Right ventricle myocardium inferior (tissue), 1 donor: ENCODE measurements at places on chromosomes 2 and 18.

GRCh38 chr2:7673853-7674252 lies 756.6 kb downstream of the RNF144A start:
- DNase-seq = no peak

DNA sequence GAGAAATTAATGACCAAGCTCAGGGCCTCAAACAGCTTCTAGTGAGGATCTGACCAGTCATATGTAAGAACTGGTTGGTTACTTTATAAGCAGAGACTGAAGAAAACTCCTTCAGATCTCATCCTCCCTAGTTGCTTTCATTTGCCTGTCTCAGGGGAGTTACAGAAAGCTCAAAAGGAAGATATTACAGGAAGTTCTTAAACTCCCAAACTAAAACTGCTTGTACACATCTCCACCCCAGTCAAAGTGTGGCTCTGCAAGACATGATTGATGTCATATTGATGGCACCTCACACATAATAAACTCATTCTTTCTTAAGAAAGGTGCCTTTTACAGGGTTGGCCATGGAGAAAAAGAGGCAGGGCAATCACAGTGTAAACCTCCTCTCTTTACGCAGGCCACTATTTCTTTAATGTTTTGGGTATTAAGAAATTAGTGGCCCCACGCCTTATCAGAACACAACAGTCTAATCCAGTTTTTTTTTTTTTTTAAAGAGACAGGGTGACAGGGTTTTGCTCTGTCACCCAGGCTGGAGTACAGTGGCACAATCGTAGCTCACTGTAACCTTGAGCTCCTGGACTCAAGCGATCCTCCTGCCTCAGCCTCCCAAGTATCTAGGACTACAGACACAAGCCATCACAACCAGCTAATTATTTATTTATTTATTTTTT lies 62.6 kb upstream of the STK17B start:
- DNase-seq = no peak

GRCh38 chr18:35811896-35812295 lies 160.6 kb upstream of the RMP24 start:
- DNase-seq = no peak

- no peak for DNase-seq
These were observed 668.9 kb upstream of the CHAC2 start for GRCh38 chr2:53098696-53099078.
